ENCODE measurements at places on chromosomes 11 and 22.

GRCh38 chr22:26464312-26464711 is 19.3 kb downstream of the HPS4 start:
- DNase-seq, result no peak

DNA sequence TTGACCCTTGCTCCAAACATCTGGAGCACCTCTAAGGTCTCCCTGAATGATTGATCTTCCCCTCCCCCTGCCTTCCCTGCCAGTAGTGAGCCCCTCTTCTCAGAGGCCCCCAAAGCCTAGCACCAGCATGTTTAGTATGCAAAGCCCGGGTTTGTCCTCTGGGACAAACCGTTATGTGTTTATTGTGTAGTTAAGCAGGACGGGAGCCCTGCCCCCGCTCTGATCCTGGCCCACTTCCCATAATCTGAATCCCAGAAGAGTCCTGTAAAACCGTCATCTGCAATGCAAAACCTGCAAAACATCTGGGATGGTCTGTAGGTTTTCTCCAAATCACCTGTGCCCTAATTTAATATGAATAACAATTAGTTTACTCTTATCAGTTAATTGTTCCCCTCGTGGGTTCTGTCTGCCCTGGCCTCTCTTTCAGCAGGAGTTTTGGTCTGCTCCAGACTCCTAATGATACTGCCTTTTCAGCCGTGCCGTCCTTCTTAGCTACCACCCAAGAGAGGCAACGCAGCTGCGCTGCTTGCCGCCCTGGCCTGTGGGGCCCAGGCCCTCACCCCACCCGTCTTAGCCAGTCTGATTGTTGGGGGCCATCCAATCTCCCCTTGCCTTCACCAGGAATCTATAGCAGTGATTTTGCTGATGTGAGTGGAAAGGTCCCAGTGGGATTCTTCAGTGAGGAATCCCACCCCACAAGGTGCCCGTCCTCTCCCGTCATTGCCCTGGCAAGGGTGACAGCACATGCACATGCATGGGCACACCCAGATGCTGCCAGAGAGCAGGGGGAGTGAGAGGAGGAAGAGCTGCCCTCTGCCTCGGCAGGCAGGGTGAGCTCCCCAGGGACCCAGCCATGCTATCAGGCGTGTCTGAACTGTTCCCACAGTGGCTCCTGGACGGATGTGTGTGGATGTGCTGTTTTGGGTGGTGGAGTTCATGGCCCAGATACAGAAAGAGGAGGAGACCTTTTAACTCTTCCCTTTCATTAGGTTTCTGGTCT is 3.0 kb upstream of the B3GAT1 start:
- no peak for DNase-seq

DNA sequence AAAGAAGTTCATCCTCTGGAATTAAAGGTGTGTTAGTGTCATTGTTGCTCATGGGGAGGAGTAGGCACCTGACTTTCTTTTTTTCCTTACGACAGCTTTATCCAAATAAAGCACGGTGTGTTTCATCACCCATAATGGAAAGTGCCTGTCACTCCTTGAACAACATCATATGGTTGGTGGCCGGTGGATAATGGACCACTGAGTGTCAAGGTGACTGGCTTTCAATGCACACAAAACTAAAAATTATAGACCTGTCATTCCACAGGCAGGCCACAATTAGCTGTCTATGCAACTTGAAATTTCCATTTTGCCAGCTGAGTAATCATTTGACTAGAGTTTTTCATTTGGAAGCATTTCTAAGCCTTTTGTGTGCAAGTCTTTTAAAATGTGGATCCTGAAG is 45.0 kb upstream of the MPPED2 start:
- no peak for DNase-seq

DNA sequence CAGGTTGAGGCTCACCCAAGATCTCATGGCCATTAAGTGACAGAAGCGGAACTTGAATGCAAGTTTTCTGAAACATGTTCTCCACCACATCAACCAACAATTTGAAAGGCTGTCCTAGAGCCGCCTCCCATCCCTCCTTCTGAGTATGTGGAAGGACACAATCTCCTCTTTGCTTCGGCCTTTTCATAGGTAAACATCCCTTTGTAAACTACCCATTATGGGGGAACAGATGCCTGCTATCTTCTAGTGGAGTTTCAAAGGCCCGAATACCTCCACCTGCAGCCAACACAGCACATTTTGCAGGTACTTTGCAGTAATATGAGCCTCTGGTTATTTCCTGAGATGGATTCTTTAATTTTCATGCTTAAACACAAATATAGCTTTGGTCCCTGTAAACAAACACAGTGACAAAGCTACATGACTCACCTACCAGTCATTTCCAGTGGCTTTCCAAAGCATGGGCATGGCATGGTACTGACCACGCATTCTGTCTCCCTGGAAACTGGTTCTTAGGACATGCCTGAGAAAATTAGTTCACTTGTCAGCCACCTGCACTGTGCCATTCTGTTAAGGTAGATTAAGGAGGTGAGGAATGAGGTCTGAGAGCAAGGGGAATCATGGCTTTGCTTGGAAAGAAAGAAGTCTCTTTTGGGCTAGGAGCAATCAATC is 60.2 kb downstream of the EHF start:
- DNase-seq, result no peak

DNA sequence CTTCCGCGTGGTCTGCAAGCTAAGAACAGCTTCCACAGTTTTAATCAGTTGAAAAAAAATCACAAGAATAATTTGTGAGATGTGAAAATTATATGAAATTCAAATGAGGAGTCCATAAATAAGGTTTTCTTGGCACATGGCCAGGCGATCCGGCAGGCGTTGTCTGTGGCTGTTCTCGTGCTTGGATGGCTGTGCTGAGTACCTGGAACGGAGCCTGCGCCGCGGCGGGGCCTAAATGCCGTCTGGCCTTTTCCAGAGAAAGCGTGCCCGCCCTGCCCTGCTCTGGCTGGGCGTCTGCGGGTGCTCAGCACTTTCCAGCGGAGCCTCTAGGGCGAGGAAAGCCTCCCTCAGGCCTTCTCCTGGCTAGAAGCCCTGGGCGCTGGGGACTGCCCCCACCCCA is 41.8 kb downstream of the OSBPL5 start:
- no peak for DNase-seq

- DNase-seq, result no peak
Measured at GRCh38 chr11:69141742-69142141, 14.0 kb upstream of the SMIM38 start.

- DNase-seq, result peak; percentile 73
Measured at GRCh38 chr11:9265211-9266131, at the start of gene DENND5A. DENND5A (minus strand) TSS chr11:9265350; CDS start chr11:9265069, 281 bp downstream.

DNA sequence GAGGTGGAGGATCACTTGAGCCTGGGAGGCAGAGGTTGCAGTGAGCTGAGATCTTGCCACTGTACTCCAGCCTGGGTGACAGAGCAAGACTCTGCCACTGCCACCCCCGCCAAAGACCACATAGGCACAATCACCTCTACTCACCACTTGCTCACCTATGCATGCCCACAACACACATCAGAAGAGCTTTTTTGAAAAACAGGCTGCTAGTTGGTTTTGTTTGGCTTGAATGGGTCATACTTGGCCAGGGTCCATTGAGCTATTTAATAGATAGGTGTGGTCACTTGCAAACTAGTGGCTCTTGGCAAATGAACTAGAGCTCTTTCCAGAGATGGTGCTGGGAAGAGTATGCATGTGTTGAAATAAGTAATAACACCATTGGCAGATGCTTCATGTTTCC is 80.1 kb downstream of the EMSY start:
- no peak for DNase-seq

DNA sequence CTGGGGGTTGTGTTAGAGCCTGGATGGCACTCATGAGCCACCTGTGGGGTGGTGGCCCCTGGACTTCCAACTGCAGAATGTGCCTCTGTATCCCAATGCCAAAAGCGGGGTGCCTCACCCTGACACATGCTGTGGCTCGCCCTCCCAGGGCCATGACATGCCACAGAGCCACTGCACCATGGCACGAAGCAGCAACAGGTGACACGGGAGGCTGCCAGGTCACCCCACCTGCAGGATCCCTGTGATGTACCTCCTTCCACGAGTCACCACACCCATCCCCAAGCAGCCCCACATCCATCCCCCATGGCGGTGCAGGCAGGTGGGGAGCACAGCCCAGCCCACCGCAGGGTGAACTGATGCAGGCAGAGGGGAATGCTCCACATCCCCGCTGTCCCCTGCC is 14.8 kb downstream of the NECTIN1 start:
- DNase-seq, result no peak

- DNase-seq, result no peak
Measured at GRCh38 chr22:37209140-37209845, 3.0 kb downstream of the SSTR3 start.

GRCh38 chr11:117796872-117797529 is at the start of gene DSCAML1:
DSCAML1 (minus strand) TSS chr11:117797216; CDS start chr11:117797079, 137 bp downstream.
- DNase-seq, result peak; percentile 43

DNA sequence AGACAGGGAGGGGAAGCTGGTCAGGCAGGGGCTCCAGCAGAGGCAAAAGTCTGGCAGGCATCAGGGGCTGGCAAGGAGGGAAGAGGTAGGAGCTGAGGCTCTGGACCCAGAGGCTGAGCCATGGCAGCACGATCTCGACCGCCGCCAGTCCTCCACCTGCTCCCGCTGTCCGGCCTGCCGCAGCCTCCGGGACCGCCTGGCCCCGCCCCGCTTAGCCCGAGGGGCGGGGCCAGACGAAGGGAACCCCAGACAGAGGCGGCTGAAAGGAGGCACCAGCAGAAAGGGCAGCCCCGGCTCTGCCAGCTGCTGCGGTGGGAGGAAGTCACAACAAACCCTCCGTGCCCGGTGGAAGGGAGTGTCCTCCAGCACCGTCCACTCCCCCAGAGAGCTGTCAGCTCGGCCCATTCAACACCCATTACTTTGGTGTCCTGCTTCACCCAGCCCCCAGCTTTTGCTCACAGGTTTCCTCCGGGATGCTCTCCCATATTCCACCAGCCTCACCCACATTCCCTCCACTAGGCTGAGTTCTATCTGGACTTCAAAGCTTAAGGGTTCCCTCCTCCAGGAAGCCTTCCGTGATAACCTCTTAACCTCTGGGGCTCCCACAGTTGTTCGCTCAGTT is at the start of gene MFNG:
TSS of gene MFNG (minus strand) at position 161 of the 622 bp plus-strand sequence. CDS start 207 bp downstream, outside the sequence.
- peak; percentile 82 for DNase-seq

DNA sequence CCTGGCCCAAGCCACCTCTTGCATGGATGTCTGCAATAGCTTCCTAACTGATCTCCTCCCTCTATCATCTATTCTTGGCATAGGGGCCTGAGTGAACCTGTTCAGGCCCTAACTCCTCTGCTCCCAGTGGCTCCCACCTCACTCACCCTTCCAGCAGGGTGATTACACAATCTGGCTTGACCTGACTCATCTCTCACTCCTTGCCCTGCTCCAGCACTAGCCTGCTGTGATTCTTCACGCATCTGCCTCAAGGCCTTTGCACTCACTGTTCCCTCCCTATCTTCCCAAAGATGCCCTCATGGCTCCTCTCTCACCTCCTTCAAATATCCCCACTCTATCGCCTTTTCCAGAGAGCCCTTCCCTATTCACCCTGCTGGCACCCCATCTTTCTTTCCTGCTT is 10.5 kb downstream of the SCN4B start:
- DNase-seq, result no peak

- DNase-seq, result no peak
Measured at GRCh38 chr11:76744186-76745043, 38.7 kb upstream of the TSKU start.

DNA sequence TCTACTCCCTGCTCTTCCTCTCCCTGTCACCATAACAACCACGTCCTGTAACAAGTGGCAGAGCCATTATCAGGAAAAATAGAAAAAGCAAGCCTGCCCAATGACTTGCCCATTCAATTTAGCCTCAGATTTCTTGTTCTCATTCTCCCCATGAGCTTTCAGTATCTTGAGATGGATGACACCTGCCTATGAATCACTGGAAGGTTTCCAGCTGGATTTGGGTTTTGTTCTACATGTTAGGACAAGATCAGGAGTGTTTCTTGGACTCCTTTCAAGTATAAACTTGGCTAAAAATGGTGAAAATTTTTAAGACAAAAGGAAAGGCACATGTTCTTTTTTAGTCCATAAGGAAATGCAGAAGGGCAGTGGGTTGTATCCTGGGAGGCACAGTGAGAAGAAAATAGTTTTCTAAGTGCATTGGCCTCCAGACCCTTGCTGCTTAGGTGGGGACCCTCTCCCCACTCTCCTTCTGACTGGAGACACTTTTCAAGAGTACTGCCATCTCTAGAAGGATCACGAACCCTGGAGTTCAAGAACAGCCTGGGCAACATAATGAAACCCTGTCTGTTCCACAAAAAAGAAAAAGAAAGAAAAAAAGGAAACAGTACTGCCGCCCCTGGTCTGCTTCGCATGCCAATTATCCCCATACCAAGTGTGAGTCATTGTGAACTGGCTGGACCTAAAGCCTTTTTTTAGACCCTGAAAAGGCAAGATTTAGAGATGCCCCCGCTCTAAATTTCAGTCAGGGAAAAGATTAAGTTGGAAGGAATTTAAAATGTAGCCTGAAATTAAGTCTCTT is 51.0 kb downstream of the MTNR1B start:
- no peak for DNase-seq

DNA sequence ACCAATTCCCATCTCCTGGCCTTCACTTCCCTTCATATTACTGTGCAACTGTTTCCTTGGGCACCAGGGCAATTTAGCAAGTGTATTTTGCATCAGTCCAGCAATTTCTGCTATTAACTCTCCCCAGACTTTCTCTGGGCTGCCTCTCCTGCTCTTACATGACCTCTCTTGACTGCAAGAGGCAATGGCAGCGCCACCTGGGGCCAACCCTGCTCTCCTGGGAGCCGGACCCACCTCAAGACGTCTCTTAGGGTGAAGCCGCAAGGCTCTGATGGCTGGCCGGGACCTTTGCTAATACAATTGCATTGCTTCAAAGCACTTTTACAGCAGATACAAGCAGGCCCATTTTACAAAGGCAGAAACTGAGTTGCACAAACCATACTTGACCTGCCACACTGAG is 360.2 kb downstream of the CADM1 start:
- DNase-seq, result no peak

DNA sequence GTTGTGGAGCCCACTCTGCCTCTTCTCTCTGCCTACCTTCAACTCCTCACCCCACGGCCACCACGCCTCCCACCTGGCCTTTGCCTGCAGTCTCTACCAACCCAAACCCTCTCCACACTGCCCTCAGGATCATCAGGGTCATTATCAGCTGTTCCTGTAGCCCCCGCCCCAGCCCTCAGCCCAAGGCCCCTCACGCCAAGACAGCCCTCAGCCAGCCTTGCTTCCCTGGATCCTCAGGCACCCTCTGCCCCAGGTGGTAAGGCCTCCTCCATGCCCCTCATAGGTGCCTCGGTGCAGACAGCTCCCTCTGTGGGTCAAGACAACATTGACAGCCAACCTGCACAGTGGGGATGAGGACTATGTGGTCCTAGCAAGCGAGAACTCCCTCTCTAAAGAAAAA is 1.7 kb downstream of the SBF1 start:
- DNase-seq, result peak; percentile 73

GRCh38 chr11:120827820-120828219 is 196.1 kb upstream of the TBCEL start:
- DNase-seq, result no peak

Data from CD4-positive, alpha-beta T cell treated with Interleukin-21 for 1 hour (primary cell).